ENCODE measurements at places on chromosomes 2 and 18.

DNA sequence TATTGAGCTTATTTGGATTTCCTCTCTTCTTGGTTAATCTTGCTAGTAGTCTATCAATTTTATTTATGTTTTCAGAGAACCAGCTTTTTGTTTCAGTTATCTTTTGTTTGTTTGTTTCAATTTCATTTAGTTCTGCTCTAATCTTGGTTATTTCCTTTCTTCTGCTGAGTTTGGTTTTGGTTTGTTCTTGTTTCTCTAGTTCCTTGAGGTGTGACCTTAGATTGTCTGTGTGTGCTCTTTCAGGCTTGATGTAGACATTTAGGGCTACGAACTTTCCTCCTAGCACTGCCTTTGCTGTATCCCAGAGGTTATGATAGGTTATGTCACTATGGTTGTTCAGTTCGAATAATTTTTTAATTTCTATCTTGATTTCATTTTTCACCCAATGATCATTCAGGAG, 141.6 kb downstream of the ZNF236 start:
- no peak for DNase-seq

DNA sequence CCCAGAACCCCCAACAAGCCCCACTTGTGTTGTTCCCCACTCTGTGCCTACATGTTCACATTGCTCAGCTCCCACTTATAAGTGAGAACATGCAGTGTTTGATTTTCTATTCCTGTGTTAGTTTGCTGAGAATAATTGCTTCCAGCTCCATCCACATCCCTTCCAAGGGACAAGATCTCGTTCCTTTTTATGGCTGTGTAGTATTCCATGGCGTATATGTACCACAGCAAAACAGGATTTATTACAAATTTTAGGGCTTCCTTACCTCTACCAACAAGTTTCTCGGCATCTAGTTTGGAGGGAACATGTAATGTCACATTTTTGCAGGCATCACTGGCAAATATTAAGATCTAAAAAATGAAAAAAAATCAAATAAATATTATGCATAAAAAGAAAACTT, 8.9 kb downstream of the DSC2 start:
- DNase-seq, result no peak

DNA sequence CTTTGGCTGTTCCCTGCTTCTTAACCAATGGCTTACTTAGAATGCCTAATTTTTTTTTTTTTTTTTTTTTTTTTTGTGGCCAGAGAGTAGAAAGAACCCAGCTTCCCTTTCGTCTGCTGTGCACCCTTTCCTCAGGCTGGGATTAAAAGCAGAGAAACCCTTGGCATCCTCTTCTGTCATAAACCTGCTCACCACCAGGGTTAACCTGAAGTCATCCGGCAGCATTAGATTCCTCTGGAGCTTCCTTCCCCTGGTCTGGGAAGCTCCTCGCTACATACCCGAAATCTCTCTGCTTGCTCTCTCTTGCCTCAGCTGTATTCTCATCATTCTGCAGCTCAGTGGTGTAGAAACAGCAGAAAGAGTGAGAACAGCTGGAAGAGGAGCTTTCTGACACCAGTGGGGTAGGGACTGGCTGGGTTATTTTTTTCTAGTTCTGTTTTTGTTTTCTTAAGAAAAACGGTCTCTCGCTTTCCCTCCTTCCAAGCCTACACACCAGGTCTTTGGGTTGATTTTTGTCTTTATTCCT, 339.0 kb upstream of the MEIS1 start:
- no peak for DNase-seq

DNA sequence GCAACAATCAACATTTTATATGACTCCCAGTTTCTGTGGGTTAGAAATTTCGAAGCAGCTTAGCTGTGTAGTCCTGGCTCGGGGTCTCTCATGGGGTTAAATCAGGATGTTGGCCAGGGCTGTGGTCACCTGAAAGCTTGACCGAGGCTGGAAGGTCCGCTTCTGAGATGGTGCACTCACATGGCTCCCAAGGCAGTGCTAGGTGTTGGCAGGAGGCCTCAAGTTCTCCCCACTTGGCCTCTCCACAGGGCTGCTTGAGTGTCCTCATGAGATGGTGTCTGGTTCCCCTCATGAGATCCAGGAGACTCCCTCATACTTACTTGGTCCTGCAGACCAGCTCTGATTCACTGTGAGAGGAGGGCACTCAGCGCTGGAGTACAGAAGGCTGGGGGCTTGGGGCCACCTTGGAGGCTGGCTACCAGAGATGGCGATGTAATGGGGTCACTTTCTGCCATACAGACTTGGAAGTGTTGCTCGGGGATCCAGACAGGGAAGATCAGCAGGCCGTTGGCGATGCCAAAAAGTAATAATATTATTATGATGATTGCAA, 98.8 kb downstream of the INHBB start:
- no peak for DNase-seq

All from GOT3 (cell line).